ENCODE measurements at places on chromosomes 2 and 18. TPM values are rescaled to one million over a fixed set of nuclear protein-coding genes. Genes with fewer than 3 reads are reported as not detected.

SCYGR7 gene
- not detected for total RNA-seq

REG1B gene
- not detected for total RNA-seq

PSD4 gene
- total RNA-seq = 2.5 TPM

CD8B gene
- not detected for total RNA-seq

METTL5 gene
- total RNA-seq = 133 TPM

OTX1 gene
- total RNA-seq = 0.88 TPM

POLR1A gene
- total RNA-seq = 13.0 TPM

SLC5A7 gene
- not detected for total RNA-seq

LYPD6 gene
- 16.1 TPM for total RNA-seq

SLC16A14 gene
- not detected for total RNA-seq

MAT2A gene
- 61.4 TPM for total RNA-seq

CDK15 gene
- 67.0 TPM for total RNA-seq

RAX gene
- total RNA-seq = not detected

CDCA7 gene
- total RNA-seq = 28.8 TPM

SNRNP200 gene
- total RNA-seq = 49.3 TPM

TMEM247 gene
- not detected for total RNA-seq

SKOR2 gene
- total RNA-seq = not detected

NYAP2 gene
- total RNA-seq = not detected

LRP1B gene
- total RNA-seq = not detected

MPP4 gene
- 24.3 TPM for total RNA-seq

ZBTB7C gene
- 0.12 TPM for total RNA-seq

DUSP28 gene
- total RNA-seq = 11.7 TPM

CPO gene
- not detected for total RNA-seq

NPHP1 gene
- total RNA-seq = 9.6 TPM

FNDC4 gene
- total RNA-seq = 6.3 TPM

RGPD4 gene
- total RNA-seq = not detected

ERFE gene
- 0.10 TPM for total RNA-seq

IL1B gene
- 57.5 TPM for total RNA-seq

MAP3K19 gene
- total RNA-seq = not detected

PTPRN gene
- 3.2 TPM for total RNA-seq

CIB4 gene
- total RNA-seq = not detected

CFAP221 gene
- total RNA-seq = not detected

DSC2 gene
- not detected for total RNA-seq

SH3BP4 gene
- 86.6 TPM for total RNA-seq

PMAIP1 gene
- 50.3 TPM for total RNA-seq

KYNU gene
- total RNA-seq = 31.6 TPM

CCDC85A gene
- total RNA-seq = not detected

PIEZO2 gene
- 10.7 TPM for total RNA-seq

TUBB6 gene
- 522 TPM for total RNA-seq

UGT1A8 gene
- total RNA-seq = not detected

ATG9A gene
- 58.6 TPM for total RNA-seq

CFAP53 gene
- total RNA-seq = 0.36 TPM

CHST9 gene
- not detected for total RNA-seq

IL37 gene
- total RNA-seq = 0.36 TPM

APOB gene
- not detected for total RNA-seq

ATP6V1B1 gene
- 0.68 TPM for total RNA-seq

RGPD3 gene
- 0.20 TPM for total RNA-seq

TUBA4B gene
- total RNA-seq = not detected

LYG2 gene
- not detected for total RNA-seq

MBOAT2 gene
- 33.9 TPM for total RNA-seq
